ENCODE measurements at places on chromosomes 11 and 22.
A peak's percentile ranks its signal among the peaks of the same experiment; 100 is the strongest.

DNA sequence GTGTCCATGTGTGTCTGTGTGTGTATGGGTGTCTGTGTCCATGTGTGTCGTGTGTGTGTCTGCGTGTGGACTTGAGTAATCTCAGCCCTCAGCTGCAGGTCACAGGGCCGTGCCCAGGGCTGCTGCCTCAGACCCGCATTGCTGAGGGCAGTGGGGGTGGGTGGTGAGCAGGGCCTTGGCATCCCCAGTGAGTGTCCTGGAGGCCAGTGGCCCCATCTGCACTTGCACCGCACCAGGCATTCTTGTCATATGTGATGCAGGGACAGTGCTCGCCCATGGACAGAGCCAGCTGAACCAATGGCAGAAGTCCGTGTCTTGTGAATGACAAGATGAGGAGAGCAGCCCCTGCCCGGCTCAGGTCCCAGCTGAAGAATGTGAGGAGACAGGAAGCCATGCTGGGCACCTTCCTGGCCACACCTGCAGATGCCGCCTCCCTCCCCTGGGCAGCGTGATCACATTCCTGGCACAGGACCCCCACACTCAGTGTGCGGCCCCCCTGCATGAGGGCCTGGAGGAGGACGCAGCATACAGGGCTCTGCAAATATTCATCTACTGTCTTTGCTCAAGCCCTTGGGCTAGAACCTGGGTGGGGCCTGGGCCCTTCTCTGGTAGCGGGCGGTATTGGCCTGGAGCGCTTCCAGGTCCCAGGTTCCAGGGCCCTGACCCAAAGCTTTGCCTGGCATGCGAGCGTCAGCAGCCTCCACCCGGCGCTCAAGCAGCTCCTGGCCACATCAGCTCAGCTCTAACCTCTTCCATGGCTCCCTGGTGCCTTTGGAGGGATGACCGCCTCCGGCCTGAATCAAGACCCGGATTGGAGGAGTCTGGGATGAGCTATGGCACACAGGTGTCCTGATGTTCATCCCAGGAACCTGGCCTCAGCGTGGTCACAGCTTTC, 3.9 kb downstream of the ALDH3B2 start:
- no peak for DNase-seq

- DNase-seq: no peak
These were observed 1036.0 kb downstream of the OPCML start for GRCh38 chr11:132496341-132496740.

DNA sequence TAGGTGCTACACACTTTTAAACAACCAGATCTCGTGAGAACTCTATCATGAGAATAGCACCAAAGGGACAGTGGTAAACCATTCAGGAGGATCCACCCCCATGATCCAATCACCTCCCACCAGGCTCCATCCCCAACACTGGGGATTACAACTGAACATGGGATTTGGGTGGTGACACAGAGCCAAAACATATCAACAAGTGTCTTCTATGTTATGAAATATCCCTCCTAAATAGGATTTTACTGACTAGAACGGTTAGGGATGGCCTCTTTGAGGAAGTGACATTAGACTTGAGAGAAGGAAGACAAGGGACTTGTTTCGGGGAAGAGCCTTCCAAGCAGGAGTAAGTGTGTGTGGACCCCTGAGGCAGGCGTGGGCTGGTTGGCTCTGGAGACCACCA, 11.9 kb upstream of the MRPL11 start:
- no peak for DNase-seq

GRCh38 chr11:75323609-75324008, 27.9 kb downstream of the ARRB1 start:
- no peak for DNase-seq

- no peak for DNase-seq
These were observed 108.1 kb downstream of the KIAA1671 start for GRCh38 chr22:25060522-25061071.

DNA sequence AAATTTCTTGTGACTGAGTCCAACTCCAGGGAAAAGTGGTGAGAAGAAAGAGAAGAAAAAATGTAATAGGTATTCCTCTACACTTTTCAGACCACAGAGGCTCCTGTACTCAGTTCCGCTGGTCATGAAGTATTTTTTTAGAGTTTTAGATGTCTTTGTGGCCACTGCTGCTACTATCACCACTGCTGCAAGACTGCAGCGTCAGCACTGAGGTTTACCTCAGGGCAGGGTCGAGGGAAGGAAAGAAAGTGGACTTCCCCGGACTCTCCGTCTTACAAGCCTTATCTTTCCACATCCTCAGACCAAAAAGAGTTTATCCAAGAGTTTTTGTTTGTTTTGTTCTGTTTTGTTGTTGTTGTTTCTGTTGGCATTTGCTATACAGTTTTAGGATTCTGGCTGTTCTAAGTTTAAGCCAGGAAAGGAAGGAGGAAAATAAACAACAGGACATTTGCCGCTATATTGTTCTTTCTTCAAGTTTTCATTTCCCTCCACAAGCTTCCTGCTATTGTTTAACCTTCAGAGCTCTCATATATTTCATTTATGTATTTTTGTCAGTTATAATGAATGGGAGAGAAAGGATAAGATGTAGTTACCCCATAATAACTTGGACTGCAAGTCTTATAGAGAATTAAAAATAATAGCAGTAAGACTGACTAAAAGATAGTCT, 919.3 kb downstream of the NTM start:
- DNase-seq: no peak

DNA sequence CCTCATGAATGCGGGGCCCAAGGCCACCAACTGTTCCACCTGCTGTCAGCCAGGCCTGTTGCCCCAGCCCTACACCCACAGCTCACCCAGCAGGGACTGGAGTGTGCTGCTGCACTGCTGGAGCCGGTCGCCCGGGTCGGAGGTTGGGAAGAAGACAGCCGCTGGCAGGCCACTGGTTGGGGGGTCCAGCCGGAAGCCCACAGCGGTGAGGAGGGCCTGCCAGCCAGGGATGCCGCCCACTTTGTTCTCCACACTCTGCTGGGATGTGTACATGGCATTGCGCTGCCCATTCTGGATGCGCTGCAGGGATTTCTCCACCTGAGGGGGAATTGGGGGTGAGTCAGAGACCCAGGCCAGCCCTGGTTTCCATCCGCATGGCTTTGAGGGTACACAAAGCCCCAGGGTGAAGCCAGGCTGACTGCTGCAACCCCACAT, 74.2 kb upstream of the PITPNB start:
- no peak for DNase-seq

DNA sequence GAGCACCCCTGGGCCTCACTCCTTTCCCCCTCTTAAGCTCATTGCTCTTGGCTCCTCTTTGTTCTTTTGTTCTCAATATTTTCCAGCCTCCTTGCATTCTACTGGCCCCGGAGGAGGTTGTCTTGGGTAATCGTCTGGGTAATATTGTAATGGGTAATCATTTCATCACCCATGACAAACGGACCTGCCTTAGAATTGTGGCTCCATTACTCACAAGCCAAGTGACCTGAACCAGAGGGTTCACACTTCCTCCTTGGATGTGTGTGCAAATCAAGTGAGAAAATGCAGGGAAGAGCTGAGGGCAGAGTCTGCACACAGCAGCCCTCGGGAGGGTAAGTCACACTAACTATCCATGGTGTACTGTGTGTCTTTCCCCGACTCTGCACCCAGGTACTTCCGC, 305.0 kb downstream of the BUD13 start:
- DNase-seq: no peak

DNA sequence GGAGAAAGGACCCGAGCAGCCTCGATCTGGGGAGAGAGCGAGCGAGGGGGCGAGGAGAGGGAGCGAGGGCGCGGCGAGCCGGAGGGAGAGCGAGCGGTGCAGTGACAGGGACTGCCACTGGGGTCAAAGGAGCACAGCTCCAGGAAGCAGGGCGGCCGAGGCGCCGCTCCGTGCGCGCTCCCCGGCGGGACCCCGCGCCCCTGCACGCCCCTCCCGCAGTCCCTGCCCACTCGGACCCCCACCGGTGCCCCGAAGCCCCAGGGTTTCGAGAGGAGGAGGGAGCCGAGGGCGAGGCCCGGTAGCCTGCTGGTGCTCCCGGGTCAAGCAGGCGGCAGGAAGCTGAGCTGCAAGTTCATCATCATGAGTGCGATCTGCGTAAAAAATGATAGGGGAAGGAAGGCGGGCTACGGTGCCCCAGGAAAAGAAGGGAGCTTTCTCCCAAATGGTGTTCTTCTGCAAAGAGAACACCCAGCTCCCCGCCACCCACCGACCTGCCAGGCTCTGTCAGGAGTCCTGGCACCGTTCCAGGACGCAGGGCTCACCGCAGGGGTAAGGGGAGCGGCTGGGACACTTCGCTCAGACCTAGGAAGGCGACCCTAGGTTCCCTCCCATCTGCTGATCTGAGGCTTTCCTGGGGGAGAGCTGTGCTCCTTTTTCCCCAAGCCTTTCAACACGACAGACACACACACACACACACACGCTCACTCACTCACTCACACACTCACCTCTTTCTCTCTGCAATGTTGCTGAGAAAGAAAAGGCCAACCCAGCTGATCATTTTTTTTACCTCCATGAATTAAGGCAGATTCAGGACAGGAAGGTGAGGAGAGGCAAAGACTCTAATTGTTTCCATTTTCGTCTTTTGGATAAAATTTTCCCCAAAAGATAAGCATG, at the start of gene MPPED2:
Gene MPPED2, minus strand, starts transcription at position 103 of the 894 bp plus-strand sequence. CDS start 5,980 bp downstream, outside the sequence.
- DNase-seq: peak; percentile 49

GRCh38 chr11:61728066-61728939, 24.1 kb upstream of the MYRF start:
- DNase-seq: no peak

DNA sequence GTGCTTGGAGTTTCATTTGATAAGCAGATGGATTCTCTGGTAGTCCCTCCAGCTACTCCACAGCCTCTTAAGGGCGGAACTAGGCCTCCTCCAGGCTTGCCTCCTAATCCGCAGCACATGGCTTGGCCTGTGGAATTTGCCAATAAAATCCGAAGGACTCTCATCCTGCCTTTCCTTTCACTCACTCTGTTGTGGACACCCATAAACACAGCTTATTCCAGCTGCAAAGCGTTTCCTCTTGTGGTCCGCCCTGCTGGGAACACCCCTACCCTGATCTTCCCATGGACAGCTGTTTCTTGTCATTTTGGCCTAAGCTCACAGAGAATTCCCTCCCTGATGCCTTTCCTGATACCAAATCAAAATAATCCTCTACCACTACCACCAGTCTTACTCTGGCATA, 546.2 kb downstream of the NTM start:
- DNase-seq: no peak

- DNase-seq: no peak
These were observed 68.1 kb downstream of the LIF start for GRCh38 chr22:30178181-30179126.

- peak; percentile 84 for DNase-seq
These were observed 14.2 kb downstream of the GATD1 start for GRCh38 chr11:763073-763463.

GRCh38 chr22:45692549-45692948, 20.9 kb downstream of the ATXN10 start:
- no peak for DNase-seq

- no peak for DNase-seq
These were observed 88.9 kb downstream of the MAML2 start for GRCh38 chr11:96254087-96254486.

DNA sequence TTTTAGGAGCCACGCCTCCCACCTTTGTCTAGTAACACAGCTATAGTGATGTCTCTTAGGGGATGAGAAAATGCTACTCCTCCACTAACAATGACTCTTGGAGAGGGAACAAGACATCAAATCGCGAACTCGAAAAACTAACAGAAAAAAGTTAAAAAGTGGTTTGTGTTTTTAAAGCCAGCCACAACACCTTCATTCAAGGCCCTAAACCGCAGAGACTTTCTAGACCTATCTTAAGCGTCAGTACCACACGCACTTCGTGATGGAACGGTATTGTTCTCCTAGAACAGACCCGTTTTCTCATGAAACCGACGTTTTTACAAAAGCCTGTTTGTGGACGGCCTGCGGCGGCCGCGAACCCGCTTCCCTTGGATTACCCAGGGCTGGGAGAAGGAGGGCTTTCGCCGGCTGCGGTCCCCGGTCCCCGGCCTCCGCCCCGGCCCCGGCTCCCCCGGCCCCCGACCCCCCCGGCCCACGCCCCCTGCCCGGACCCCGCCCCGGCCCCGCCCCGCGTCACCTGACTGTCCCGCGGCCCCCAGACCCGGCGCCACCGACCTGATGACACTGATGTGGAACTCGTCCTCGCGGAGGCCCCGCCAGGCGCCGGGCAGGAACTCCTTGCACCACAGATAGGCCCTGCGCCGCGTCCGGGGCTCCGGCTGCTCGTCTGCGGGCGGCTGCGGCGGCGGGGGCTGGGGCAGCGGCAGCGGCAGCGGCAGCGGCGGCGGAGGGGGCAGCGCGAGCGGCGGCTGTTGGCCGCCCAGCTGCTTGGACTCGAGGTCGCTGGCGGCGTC, 718 bp downstream of the CHKA start:
- peak; percentile 46 for DNase-seq

GRCh38 chr11:15153231-15153630, 38.5 kb downstream of the INSC start:
- no peak for DNase-seq

GRCh38 chr22:45969414-45969799, 7.6 kb downstream of the WNT7B start:
- DNase-seq: no peak

DNA sequence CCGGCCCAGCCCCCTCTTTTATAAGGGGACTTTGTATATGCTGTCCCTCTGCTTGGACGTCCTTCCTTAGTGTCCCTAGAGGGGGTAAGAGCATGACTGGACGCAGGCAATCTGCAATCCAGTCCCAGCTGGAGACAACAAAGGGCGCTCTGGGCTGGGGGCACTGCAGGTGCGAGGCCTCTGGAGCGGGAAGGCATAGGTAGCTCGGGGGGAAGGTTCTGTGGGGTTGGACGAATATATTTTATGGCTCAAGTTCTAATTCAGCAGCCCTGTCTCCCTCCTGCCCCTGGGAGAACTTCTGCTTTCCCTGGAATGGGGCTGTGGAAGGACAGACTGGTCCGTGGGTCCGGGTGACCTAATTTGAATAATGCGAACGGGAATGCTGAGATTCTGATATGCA, 40.0 kb downstream of the KCNJ4 start:
- no peak for DNase-seq

- no peak for DNase-seq
These were observed 29.9 kb downstream of the GUCY1A2 start for GRCh38 chr11:106988151-106989077.

GRCh38 chr11:70303070-70303469, 32.6 kb downstream of the PPFIA1 start:
- DNase-seq: no peak

- DNase-seq: no peak
These were observed 4.5 kb upstream of the CREB3L1 start for GRCh38 chr11:46272816-46273427.

- DNase-seq: no peak
These were observed 5.5 kb downstream of the UNC93B1 start for GRCh38 chr11:67998150-67999045.

Data from NCI-H1105 (cell line).